ENCODE measurements at places on chromosomes 5 and 9. TPM values are rescaled to one million over a fixed set of nuclear protein-coding genes. Genes with fewer than 3 reads are reported as not detected.

- no peak for DNase-seq
Observed at GRCh38 chr5:61416420-61416819, 84.4 kb downstream of the ZSWIM6 start.

- no peak for DNase-seq
Observed at GRCh38 chr5:125017796-125018195, 271.4 kb upstream of the ZNF608 start.

DNA sequence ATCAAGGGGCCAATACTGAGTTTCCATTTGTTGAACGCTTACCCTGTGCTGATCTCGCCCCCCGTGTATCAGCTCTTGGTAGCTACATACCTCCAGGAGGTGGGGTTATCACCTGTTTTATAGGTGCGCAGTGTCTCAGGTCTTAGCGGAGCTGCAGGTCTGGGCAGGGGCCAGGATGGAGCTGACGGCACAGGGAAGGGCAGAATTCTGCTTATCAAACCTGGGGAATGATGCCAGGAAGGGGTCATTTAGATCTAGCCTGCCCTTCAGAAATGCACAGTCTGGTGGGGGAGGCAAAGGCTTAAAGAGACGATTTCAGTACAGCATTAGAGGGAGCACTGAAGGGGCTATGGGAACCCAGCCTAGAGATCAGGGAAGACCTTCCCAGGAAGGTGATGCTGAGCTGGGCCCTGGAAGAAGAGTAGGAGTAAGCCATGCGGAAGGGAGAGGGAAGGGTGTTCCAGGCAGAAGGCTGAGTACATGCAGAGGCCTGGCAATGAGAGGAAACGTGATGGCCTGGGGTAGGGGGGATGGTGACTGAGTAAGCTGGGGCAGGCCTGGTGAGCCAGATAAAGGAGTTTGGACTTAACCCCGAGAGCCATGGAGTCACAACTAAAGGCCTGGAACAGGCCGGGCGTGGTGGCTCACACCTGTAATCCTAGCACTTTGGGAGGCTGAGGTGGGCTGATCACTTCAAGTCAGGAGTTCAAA lies 31.5 kb downstream of the OLFML2A start:
- DNase-seq, result no peak

DNA sequence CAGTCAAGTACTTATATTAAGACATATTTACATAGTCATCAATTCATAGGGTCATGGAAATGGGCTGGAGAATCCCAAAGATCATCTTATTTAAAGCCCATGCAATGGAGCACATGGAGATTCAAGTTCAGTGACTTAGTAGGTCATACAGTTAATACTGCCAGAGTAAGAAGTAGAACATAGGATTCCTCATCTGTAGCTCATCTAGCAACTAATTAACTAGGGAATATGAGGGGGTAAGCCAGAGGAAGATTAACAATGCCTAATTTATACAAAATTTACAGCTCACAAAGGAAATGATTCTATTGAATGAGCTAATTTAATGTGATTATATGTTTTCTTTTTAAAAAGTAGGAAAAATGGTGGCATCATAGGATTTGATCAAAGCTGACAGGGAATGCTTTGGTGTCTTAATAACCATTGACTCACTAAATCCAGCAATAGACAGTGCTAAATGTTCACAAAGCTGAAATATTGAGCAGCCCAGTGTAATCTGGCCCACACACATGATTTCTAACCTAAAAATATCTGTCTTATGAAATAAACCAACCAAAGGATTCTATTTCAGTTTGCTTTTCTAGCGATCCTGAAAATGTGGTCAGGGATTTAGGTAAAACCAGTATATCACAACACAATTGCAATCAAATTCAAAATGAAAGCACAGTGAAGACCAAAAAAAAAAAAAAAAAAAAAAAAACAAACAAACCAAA lies 53.3 kb downstream of the PRDM6 start:
- no peak for DNase-seq

DNA sequence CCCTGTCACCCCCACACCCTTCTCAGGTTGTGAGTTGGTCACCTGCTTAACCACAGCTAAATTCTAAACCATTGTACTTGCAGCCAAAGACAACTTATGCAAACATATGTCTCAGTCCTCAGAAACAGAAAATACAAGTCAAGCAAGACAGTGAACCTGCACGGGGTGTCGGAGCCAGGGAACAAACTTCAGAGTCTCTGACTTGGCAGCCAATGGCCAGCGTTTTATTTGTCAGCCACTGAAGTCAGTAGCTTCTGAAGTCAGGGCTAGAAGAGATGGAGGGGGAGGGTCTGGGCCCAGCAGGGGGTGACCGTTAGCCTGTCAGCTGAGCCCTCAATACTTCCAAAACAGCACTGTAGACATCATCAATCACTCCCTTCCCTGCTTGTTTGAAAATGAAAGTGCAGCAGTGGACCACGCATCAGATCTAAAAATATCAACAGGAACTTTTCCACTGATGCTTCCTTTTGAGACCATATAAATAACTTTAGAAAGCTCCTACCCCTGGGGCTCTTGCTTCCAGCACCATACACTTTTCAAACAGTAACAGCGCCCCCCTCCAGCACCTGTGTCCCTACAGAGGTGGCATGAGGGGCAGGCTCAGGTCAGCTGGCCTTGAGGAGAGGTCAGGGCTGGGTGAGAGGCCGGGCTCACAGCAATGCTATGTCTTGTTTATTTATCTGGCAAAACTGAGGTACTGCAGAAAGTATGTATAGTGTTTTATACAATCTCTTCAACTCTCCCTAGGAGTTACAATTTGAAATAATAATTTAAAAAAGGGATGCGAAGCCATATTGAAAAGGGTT lies 142.5 kb downstream of the ACER2 start:
- no peak for DNase-seq

GRCh38 chr5:113266227-113266912 lies 168.4 kb downstream of the TSSK1B start:
- no peak for DNase-seq

GRCh38 chr9:110340306-110340705 lies 2.6 kb upstream of the TXNDC8 start:
- no peak for DNase-seq

DNA sequence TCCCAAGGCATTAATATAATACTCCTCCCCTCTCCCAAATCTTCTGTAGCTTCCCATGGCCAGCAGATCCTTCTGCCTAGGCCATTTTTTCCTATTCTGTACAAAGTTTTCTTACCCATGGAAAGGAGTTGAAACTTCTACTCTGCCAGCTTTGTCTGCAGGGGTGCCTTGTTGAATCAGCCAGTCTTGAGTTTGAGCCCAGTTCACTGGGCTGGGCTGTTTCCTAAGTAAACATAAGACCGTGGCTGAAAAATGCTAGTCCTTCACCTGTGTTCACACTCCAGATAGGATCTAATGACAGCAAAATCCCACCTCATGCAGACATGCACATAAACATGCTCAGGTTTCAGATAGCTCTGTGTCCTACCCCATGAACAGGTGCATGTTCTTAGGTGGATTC lies 10.4 kb downstream of the TEX48 start:
- no peak for DNase-seq

- DNase-seq, result peak; percentile 31
Observed at GRCh38 chr5:131264451-131265099, 722 bp downstream of the CDC42SE2 start.

DNA sequence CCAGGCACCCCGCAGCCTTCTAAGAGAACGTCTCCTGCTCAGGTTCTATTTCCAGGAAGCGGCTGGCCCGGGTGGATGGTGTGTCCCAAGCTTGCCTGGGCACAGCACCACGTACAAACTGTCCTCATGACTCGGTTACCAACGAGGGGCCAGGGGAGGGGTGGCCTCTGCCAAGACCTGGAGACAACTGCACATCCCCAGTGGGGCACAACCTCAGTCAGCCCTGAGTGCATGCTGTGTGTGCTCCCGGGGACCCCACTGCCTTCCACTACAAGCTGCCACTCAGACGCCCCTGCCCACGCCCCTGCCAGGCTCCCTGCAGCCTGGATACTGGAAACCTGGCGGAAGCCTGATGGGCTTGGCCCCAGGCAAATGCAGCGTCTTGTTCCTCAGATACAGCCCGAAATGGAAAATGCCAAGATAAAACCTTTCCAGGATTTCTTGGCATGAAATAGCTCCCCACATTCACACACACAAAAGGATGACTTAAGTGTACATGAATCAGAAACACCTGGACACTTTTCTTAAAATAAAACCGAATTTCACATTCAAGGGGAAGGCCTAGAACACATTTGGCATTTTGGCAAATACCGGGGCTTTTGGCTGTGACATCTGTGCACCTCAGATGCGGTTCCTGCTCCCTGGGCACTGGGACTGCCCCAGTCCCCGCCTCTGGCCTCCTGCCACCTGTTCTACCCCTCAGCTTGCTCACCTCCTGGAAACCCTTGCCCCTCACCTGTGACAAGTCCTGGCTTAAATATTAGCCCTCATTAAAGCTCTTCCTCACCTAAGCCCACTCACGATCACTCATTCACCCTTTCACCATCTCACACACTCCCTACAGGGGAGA lies 62.5 kb downstream of the COL23A1 start:
- no peak for DNase-seq

DNA sequence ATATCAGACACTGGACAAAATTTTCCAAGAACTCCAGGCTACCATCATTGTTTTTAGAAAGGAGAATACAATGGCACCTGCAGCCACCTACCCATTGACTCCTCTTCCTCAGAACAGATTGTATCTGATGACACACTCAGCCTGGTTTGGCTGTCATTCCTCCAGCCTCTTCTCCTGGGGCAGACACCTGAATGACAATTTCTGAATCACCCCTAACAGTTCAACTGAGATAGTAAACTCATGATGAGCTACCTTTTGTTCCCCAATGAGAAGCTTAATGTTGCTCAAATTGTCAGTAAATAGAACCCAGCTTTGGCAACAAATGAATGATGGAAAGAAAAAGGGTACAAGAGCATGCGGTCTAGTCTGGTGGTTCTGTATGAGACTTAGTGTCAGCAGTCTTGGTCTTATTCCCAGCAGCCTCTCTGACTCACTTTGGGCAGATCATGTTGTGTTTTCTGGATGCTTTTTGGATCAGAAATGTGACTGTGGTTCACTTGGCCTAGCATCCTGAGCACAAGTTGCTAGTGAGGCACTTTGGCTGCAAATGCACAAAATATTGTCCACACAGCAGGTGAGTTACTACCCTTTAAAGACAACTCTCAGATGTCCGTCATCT lies 78.3 kb downstream of the MAMDC2 start:
- no peak for DNase-seq

- no peak for DNase-seq
Observed at GRCh38 chr5:172658961-172659501, 18.0 kb downstream of the NEURL1B start.

DNA sequence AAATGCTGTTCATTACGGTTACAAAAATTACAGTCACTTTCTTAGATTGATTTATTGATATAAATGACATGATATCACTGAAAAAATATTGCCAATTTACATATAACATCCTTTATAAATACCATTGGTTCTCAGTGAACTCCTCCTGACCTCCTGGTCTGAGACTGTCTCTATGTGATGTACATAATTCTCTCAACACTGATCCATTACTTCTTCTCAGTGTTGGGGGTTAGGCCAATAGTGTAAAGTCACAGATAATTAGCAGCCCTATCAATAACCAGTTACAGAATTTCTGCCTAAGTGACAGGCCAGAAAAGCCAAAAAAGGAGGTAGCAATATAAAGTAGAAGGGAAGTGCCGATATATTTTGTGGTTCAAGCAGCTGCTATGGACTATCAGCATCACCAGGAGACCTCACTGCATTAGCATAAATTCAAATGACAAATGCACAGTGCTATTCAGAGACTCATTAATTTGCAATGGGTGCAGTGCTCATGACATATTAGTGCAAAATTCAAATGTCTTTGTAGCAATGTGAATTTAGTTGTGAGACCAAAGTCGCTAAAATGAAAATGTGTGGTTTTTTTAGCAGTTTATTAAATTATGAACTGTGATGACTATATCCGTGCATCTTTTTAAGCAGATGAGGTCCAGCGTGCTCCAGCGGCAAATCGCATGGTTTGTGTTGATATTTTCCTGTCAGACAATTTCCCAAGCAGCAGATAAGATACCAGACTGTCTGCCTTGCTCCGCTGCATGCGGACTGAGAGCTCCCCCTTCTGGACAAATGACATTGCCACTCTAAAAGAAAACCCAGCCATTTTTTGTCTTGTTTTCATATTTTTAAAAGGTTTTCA lies 144.6 kb downstream of the CETN3 start:
- peak; percentile 51 for DNase-seq

- no peak for DNase-seq
Observed at GRCh38 chr5:158305861-158306260, 446.9 kb upstream of the CLINT1 start.

GRCh38 chr9:121728916-121729315 lies 77.5 kb downstream of the DAB2IP start:
- no peak for DNase-seq

DNA sequence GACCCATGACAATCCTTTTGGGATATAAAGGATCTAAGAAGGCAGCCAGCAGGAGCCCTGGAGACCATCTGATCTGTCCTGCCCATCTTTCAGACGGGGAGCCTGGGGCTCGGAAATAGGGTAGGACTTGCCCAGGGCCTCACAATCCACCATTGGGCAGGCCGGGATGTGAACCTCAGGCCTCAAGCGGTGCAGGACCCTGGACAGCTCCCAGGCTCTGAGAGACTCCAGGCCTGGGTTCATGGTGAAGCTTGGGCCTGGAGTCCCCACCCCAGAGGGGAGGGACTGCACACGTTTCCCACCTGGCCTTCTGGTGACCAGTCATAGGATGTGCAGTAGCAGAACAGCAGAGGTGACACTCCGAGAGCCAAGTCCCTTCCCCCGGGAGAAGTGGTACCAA lies 36.6 kb upstream of the RAPGEF1 start:
- peak; percentile 62 for DNase-seq

DNA sequence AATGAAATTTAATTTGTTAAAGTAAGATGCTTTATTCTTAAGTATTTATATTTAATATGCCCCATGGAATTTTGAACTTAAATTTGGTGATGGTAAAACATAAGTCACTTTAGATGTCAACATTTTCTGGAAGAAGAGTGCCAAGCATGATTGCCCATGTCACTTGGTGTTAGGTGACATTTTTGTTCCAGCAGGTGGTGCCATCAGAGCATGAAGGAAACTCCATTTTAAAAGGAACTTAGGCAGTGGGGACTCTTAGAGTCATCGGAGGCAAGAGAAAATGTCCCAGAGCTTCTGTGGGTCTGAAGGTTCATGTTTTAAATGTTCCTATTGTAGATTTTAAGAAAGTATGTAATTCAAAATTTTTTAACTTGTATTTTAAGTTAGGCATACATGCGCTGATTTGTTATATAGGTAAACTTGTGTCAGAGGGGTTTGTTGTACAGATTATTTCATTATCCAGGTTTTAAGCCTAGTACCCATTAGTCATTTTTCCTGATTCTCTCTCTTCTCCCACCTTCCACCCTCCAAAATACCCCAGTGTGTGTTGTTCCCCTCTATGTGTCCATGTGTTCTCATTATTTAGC lies 789.3 kb downstream of the SEMA5A start:
- peak; percentile 48 for DNase-seq

- DNase-seq, result no peak
Observed at GRCh38 chr5:73022471-73023169, 66.8 kb downstream of the FCHO2 start.

SLIT3 gene
- polyA plus RNA-seq, result 57.5 TPM

PLAC8L1 gene
- polyA plus RNA-seq, result 0.75 TPM

PANK3 gene
- 71.1 TPM for polyA plus RNA-seq

SNX30 gene
- 22.3 TPM for polyA plus RNA-seq

FAM151B gene
- polyA plus RNA-seq, result 3.1 TPM

OTULINL gene
- 10.6 TPM for polyA plus RNA-seq

NPR3 gene
- 19.3 TPM for polyA plus RNA-seq

NADK2 gene
- polyA plus RNA-seq, result 59.5 TPM

IRX2 gene
- 22.6 TPM for polyA plus RNA-seq

TOMM5 gene
- polyA plus RNA-seq, result 110 TPM

GMCL2 gene
- polyA plus RNA-seq, result not detected

LIFR gene
- polyA plus RNA-seq, result 78.9 TPM

ENC1 gene
- 89.1 TPM for polyA plus RNA-seq

All from renal pelvis (tissue), 12 donors.